ENCODE measurements at places on chromosomes 2 and 18.
A peak's percentile ranks its signal among the peaks of the same experiment; 100 is the strongest.

GRCh38 chr2:216519154-216519762 lies 20.6 kb downstream of the RPL37A start:
- DNase-seq: no peak

DNA sequence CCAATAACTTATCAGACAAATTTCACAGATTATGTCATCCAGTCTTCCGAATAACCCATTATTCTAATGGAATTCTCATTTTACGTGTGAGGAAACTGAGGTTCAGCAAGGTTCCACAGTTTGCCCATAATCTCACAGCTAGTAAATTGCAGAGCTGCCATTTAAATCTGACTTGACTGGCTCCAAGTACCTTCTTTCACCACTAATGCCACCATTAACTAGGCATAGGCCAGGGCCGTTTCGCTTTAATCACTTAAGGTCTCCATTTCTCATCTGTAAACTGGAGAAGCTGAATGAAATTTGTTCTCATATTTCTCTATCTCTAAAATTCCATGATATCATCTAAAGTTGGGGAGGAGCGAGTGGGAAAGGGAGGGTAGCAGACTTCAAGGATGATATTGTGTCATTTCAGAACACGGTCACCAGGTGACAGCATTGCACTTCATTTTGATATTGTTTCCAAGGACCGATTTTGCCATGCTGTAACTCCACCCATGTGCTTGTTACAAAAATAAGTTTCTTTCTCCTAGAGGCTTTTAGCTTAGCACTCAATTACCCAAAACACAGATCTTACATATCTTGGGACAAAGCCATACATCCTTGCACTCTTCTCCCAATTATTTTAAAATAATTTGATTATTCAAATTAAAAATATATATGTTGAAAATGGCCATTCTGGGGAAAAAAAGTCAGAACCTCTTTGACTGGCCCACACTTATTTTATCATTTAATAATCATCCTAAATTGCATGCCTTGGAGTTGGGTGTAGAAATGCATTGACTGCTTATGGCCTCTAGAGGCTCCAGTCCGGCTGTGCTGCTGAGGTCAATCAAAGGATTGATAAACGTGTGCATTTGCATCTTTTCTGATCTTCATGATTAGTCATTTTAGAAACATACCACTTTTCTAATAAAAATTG lies 123.8 kb downstream of the AKAIN1 start:
- DNase-seq: no peak

DNA sequence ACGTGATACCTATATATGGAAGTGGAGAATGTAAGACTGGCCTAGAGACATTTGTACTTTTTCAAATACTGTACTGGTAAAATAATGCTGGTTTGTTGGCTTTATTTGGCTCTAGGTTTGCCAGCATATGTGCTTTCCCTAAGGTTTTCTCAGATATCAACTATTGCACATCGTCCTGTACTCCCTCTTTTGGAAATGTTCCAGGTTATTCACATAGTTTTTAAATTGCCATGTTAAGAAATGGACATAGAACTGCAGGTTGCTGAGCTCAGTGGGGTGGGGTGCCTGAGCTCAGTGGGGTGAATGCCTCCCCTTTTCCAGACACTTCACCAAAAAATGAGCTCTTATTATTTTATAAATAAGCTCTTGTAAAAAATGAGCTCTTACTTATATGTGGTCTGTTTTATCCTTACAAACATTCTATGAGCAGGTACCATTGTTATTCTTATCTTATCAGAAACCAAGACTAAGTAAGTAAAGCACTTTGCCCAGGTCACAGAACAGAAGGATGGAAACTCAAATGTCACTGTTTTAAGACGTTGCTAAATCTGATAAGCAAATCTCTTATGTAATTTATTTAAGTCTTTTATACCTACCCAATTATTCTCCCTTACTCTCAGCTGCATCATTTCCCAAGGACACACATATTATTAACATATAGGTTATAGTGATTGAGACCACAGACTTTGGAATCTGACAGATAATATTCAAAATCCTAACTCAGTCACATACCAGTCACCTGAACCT lies 99.0 kb downstream of the CPS1 start:
- no peak for DNase-seq

DNA sequence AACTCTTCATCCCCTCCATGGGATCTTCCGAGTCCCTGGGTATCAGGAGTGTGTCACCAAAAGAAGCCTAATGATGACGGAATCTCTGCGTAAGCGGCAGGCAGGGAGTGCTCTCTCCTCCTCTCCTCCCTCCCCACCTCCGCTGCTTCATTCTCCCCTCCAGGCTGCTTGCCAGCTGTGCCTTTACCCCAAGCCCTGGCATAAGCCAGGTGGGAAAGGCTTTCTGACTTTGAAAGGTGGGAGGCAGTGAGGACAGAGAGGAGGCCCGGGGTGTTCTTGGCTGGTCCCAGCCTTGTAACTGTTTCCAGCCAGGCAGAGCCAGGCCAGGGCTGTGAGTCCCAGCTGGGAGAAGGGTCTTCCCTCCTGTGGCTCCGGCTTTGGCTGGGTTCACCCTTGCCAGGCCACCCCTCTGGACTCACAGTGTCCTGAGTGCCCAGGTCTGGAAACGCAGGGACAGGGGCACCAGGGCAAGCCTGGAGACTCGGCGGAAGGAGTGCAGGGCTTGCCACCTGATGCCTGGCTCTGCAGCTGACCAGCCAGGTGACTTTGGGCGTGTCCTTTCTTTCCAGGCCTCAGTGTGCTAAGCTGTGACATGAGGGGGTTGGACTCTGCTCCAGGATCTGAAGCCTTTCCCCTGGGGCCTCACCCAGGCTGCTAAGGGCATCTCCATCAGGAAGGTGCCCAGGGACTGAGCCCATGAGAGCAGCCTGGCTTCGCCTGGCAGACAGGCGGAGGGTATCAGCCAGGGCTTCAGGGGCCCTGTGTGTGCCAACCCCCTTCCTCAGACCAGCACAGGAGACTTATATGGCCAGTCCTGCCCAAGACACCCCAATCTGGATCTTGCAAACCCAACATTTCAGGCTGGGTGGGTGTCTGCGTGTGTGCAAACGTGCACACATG lies 32.7 kb upstream of the HPCAL1 start:
- DNase-seq: no peak

DNA sequence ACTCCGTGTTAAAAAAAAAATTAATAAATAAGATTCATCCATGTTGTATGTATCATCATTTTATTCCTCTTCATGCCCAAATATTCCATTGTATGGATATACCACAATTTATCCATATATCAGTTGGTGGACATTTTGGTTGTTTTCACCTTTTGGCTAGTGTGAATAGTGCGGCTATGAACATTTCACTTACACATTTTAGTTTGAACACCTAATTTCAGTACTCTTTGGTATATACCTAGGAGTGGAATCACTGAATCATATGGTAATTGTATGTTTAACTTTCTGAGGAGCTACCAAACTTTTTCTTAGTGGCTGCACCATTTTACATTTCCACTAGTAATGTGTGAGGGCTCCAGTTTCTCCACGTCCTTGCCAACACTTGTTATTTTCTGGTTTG lies 20.0 kb downstream of the CDCA7 start:
- no peak for DNase-seq

DNA sequence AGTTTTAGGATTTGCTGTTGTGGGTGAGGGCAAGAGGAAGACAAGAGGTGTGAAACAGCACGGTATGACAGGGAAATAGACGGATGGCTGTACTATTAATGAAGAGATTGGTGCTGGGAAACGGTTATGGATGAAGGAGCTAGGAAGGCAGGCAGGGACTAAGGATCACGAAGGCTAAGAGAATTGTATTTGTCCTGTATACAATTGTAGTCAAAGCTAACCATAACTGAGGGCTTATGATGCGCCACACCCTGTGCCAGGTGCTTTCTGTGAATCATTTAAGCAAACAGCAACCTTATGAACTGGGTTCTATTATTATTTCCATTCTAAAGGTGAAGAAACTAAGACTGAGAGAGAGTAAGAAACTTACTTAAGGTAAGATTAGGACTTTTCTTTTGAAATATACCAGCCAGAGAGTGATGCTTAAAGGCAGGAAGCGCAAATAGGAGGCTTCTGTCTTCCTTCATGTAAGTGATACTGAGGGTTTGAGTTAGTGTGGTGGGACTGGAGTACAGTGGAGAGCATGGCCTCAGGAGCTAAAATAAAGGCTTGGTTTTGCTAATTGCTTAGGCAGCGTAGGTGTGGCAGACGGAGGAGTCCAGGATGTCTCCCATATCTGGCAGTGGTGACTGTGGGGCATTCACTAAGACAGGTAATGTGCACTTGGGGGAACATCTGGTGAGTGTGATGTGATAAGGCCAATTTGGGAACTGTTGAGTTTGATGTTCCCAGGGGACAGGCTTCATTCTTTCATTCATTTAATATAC lies 85.8 kb downstream of the PLEKHM3 start:
- no peak for DNase-seq

DNA sequence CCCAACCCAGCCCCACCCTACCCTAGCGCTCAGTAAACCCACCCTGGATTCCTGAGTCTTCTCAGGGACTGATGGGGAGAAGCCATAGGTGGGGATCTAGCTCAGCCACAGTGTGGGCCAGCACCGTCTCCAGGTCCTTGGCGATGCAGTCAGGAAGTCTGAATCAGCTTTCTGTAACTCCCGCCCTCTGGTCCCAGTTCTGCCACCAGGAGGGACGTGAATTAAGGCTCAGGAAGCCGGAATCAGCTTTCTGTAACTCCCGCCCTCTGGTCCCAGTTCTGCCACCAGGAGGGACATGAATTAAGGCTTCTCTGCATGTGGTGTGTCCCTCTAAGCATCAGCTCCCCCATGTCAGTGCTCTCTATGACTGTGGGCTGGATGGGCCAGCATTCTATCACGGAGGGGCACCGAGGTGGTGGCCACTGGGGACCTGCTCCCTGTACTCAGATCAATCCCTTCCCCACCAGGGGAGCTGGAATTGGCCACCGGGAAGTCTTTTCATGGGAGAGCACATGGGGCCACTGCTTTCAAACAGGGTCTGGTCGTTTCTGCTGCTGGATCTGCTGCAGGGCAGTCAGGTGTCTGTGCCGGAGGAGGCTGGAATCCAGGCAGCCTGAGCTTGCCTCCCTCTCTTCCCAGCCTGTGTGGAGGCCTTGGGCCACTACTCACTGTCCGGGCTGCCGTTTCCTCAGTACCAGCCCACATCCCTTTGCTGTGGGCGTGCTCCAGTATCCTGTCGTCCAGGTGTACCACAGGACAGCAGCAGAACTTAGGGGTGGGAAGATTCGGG lies 24.7 kb downstream of the ASB18 start:
- DNase-seq: no peak

GRCh38 chr2:149313512-149313972 lies 16.8 kb upstream of the LYPD6 start:
- no peak for DNase-seq

- DNase-seq: peak; percentile 42
Observed at GRCh38 chr2:71548646-71549425, 95.5 kb downstream of the DYSF start.

DNA sequence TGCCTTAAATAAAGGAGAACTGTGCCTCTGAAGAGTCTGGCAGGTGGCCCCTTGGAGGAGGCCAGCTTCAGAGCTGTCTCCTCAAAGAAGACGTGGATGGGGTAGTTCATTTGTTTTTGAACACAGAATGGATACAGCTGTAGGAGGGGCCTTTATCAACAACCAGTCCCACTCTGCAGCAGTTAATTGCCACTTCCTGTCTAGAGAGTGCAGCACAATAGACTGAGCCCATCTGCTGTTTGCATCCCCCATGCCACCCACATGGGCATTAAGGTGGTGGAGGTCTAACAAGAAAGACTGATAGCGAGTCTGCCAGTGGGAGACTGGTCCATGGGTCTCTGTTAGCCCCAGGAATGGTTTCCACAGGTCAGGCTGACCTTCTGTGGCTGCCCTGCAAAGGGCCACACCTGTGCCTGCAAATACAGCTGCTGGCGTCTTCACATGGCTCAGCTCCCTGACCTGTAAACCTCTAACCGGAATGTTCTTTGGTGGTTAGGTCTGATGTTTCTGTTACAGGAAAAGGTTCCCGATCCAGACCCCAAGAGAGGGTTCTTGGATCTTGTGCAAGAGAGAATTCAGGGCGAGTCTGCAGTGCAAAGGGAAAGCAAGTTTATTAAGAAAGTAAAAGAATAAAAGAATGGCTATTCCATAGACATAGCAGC lies 153.3 kb upstream of the ITGA6 start:
- no peak for DNase-seq

DNA sequence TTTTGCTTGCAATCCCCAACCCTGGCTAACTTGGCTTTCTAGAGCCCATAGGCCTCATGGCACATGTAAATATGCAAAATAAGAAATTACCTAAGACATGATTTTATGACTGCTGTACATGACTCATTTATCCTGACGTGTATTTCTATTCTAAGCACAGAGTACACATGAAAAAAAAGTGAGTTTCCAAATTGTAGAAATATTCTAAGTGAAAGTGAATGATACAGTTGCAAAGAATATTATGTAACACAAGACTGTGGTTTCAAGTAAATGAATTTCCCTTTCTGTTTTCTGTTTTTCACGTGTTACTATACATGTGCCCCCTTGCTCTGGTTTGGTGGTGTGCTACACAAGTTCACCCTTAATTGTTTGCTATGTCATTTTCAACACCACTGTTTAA lies 162.4 kb downstream of the LRP1B start:
- no peak for DNase-seq

DNA sequence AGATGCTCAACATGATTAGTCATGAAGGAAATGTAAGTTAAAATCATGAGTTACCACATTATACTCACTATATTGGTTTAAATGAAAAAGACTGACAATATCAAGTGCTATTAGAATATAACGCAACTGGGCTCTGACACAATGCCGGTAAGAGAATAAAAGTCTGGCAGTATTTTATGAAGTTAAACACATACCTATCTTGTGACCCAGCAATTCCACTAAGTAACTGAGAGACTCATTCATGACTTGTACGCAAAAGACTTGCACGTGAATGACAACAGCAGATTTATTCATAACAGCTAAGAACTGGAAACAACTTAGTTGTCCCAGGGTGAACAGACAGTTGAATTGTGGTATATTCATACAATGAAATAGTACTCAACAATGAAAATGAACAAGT lies 342.1 kb downstream of the SLC4A3 start:
- DNase-seq: no peak

GRCh38 chr2:77028032-77028600 lies 494.1 kb downstream of the LRRTM4 start:
- no peak for DNase-seq

GRCh38 chr2:136141510-136142149 lies 23.7 kb upstream of the CXCR4 start:
- no peak for DNase-seq

- no peak for DNase-seq
Observed at GRCh38 chr2:3326182-3326537, 51.5 kb downstream of the EIPR1 start.

GRCh38 chr2:113124984-113125855 lies 2.2 kb upstream of the IL1RN start:
- DNase-seq: no peak

Data from stimulated activated CD8-positive, alpha-beta memory T cell treated with anti-CD3 and anti-CD28 coated beads, Interleukin-7, amount 100 ng/mL, for 1 hour (primary cell).